Smooth muscle cell of trachea (primary cell): ENCODE measurements at places on chromosomes 13 and 19. TPM values are rescaled to one million over a fixed set of nuclear protein-coding genes. Genes with fewer than 3 reads are reported as not detected.

The BAX gene
- 84.1 and 144 TPM in 2 replicates for total RNA-seq

The ZNF534 gene
- total RNA-seq, result 0.17 TPM in 1 of 2 replicates, not detected in the other

The LILRB2 gene
- total RNA-seq, result not detected in 2 replicates

The CBY2 gene
- not detected in 2 replicates for total RNA-seq

The NRTN gene
- 0.50 TPM in 1 of 2 replicates, not detected in the other for total RNA-seq

The PLIN4 gene
- 0.73 and 8.9 TPM in 2 replicates for total RNA-seq

The SULT2B1 gene
- total RNA-seq, result not detected in 2 replicates

The FBN3 gene
- total RNA-seq, result not detected in 2 replicates

The ZNF490 gene
- 11.7 and 12.1 TPM in 2 replicates for total RNA-seq

The PROZ gene
- not detected in 2 replicates for total RNA-seq
